Activated CD4-positive, alpha-beta T cell treated with anti-CD3 and anti-CD28 coated beads, Interleukin-2, amount 10 ng/mL, durations not matched to agents 7 days and 5 days (primary cell): ENCODE measurements at places on chromosomes 7 and 10.

GRCh38 chr10:131749767-131750142 lies 151.1 kb upstream of the PPP2R2D start:
- DNase-seq: no peak

DNA sequence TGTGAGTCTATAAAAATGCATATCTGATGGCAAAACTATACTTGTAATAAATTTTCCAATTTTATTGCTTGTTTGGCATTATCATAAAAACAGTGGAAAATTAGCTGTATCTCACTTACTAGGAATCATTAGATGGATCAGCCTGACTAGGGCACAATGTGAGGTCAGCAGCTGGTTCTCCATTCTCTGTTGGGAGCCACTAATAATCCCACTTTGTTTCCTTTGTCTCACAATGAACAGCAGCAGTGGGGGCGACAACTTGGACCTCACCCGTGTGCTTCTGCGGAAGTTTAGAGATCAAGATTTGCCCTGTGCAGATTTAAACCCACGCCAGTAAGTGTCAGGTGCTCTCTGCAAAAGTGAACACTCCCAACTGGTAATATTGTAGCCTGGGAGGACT lies 295.5 kb downstream of the ABCA13 start:
- no peak for DNase-seq

- DNase-seq: no peak
Measured at GRCh38 chr7:15625466-15625865, 61.0 kb downstream of the MEOX2 start.

- no peak for DNase-seq
Measured at GRCh38 chr7:91953618-91954017, 13.0 kb downstream of the AKAP9 start.

GRCh38 chr10:114635101-114635500 lies 23.0 kb downstream of the ABLIM1 start:
- no peak for DNase-seq

DNA sequence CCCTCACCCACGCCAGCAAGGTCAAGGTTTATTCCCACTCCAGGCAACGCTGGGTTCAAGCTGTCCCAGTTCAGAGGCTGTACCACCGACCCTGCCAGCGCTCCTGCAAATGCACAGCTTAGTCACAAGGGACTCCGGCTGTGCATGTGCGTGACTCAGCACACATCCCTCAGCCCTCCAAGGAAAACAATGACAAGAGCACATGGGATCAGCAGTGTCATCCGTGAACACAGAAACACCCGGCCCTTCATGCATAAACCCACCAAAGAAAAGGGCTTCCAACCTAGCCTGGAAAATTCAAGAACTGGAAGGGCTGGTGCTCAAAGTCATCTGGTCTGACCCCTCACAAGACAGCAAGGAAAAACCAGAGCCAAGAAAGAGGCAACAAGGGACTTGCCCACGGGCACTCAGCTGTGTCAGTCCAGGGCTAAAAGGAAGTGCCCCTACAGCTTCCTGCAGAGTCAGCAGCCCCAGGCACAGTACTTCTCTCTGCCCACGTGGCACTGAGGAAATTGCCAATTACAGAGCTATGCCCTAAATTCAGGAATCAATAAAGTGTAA lies 106.1 kb downstream of the KCNMA1 start:
- no peak for DNase-seq

DNA sequence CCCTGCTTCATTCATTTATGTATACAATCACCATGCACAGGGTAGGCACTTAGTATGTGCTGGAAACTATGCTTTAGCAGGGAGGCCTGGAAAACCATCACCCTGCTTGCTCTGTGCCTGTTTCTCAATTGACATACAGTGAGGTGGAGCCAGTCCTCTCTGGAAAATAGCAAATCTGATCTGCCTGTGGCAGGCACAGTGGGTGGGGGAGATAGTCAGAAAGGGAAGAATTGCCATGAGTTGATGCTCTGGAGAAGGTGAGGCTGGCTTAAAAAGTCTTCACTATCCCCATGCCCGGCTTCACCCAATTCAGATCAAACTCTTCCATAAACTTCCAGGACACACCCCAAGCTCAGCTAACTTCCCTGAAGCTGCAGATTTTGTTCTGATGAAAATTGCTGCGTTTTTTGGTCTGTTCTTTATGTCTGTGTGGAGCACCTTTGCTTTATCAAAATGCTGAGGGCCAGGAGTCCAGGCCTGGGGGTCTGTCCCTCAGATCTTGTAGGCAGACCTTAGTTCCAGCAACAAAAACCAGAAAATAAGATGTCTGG lies 84.8 kb downstream of the ANK3 start:
- DNase-seq: no peak
